ENCODE measurements at places on chromosomes 4 and X.

DNA sequence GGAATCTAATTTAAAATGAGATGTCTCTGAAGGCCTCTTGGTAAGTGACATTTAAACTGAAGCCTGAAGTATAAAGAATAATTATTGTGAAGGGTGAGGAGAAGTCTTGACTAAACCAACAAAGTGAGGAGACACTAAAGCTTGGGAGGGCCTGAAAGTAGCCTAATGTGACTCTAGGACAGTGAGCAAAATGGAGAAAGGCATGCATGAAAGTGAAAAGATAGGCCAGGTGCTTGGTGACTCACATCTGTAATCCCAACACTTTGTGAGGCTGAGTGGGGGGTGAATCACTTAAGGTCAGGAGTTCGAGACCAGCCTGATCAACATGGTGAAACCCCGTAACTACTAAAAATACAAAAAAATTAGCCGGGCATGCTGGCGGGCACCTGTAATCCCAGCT, 46.9 kb upstream of the SMARCAD1 start:
- DNase-seq, result no peak

DNA sequence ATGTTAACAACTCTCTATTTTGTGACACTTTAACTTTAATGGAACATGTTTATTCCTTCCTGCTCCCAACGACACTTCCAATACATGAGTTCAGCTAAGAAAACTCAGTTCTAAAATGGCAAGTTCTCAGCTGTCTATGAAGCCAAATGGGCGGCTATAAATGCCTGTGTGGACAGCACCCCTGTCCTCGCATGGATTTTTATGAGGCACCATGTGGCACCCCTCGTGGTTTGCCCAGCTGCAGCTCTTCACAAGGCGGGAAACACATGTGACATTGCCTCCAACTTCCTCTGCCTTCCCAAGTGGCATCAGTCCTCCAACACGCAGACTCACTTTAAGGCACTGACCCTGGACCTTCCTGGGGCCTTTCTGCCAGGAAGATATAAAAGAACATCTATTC, 48.0 kb downstream of the SH3RF1 start:
- no peak for DNase-seq

- no peak for DNase-seq
Measured at GRCh38 chr4:39636531-39637184, 2.0 kb downstream of the SMIM14 start.

GRCh38 chrX:120761810-120762209, 113.9 kb downstream of the CT47B1 start:
- no peak for DNase-seq

DNA sequence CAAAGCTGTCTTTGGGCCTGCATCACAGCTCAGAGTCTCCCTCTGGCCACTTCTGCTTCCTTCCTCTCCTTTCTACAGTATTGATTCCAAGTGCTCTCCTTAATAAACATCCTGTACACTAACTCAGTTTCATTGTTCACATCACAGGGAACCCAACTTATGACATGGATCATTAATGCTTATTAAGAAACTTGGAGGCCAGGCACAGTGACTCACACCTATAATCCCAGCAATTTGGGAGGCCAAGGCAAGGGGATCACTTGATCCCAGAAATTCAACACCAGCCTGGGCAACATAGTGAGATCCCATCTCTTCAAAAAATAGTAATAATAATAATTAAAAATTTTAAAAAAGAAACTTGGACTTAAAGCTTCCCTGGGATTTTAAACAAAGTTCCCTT, 89.2 kb upstream of the EFHC2 start:
- DNase-seq, result peak; percentile 3

GRCh38 chrX:132631579-132632232, 142.9 kb upstream of the MBNL3 start:
- no peak for DNase-seq

GRCh38 chr4:19686456-19686855, 565.2 kb upstream of the SLIT2 start:
- DNase-seq, result no peak

Measured in stimulated activated CD4-positive, alpha-beta T cell treated with anti-CD3 and anti-CD28 coated beads, Interleukin-4, amount 100 ng/mL, for 24 hours (primary cell).